ENCODE measurements at places on chromosomes 11 and 22.

DNA sequence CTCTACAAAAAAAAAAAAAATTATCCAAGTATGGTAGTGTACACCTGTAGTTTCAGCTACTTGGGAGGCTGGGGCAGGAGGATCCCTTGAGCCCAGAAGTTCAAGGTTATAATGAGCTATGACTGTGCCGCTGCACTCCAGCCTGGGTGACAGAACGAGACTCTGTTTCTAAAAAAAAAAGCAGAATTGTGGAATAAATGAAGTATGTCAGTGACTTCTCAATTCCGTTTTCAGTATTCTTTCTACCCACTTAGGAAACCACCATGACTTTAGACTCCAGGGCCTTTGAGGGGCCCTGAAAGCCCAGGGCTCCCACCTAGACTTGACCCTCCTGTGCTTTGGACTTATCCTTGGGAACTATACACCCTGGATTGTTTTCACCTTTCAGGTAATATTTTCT lies 6.5 kb upstream of the NUP160 start:
- DNase-seq = no peak

DNA sequence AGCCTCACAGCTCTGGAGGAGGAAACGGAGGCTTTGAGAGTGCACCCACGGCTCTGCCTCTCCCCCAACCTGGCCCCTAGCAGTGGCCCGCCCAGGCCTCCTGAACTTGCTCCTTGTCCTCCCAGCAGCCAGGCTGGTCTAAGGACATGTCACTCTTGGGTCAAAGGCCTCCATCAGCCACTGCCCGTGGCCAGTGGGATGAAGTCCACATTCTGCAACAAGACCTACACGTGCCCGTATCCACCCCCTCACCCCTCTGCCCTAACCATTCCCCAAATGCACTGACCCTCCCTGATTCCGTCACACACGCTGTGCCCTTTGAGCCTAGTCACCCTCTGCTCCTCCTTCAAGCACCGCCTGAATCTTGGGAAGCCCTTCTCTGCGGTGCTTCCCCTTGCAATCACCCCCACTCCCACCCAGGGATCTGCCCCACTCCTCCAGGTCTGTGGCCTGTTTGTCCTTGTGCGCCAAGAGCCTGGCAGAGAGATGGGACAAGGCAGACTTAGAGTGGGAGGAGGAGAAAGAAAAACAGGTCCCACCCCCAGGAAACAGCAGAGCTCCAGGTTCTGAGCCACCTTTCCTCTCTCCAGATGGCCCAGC lies 37.5 kb upstream of the TEF start:
- no peak for DNase-seq

DNA sequence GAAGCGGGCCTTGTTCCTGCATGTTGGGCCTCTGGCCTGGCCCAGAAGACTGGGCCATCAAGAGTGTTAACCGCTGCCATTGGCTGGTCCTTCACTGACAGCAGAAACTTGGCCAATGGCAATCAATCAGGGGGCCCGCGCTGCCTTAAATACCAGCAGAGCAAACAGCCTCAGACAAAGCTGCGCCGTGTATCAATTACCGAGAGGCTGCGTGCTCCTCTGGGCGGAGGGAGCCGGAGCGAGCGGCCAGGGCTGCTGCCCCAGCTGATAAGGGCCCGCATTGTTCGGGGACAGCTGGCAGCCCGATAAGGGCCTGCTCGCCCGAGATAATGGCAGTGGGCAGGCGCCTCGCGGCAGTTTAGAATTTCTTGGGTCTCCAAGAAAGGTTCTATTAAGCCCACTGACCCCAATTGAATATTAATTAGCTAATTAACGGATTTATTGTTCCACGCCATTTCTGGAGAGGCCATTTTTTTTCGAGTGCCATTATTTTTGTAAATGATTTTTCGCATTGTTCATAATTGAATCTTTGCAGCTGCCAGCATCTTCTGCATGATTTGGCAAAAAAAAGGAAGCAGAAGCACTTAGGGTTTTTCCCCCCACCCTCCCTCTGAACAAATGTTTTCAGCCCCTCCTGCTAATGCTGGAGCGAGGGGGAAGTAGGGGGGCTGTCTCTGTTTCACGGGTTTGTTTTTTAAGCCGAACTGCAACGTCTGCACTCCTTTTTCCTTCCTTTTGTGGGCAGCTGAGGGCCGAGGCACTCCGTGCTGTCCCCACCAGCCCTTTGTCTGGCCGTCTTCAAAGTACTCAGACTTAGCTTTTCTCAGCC lies 37.6 kb upstream of the RIC3 start:
- DNase-seq = no peak

GRCh38 chr22:29393019-29393608 lies 4.7 kb upstream of the AP1B1 start:
- DNase-seq = no peak

- DNase-seq = no peak
Observed at GRCh38 chr11:78607696-78608095, 33.0 kb upstream of the NARS2 start.

- no peak for DNase-seq
Observed at GRCh38 chr22:33112580-33112979, 54.4 kb upstream of the SYN3 start.

DNA sequence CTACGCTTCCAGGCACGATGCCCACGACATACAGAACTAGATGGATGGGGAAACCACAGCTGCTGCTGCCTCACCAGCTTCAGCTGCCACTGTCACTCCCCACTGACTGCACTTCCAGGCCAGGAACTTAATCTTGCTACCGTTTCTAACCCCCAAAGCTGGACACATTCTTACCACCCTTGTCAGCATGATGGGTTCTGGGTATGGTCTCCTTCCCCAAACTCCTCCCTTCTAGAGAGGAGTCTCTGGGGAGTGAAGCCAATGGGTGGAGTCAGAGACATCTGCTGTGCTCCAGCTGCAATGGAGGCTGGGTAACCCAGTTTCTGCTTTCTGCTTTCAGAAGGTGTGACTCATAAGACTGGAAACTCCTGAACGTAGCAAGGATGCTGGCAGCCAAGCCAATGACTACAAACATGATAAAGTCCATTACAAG lies 87.0 kb upstream of the THY1 start:
- peak; percentile 24 for DNase-seq

DNA sequence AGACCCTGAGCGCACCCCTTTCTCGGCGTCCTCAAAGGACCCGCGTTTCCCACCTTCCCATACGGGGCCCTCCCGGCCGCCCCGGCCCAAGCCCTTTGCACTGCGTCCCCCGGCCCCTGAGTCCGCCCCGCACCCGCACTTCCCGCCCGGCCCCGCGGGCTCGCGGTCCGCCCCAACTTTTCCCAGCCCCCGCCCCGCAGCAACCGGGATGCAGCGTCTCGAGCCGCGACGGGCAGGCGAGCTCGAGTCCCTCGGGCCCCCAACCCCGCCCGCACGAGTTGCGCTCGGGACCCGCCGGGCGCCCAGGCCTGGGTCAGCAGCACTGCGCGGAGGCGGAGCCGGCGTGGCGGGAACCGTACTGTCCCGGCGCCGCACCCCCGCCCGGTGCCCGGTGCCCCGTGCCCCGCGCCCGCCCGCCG lies 371 bp downstream of the SMCO4 start:
- DNase-seq = peak; percentile 36

- peak; percentile 23 for DNase-seq
Observed at GRCh38 chr11:9562716-9563115, 10.8 kb upstream of the WEE1 start.

- DNase-seq = no peak
Observed at GRCh38 chr11:109076870-109077269, 345.1 kb upstream of the C11orf87 start.

DNA sequence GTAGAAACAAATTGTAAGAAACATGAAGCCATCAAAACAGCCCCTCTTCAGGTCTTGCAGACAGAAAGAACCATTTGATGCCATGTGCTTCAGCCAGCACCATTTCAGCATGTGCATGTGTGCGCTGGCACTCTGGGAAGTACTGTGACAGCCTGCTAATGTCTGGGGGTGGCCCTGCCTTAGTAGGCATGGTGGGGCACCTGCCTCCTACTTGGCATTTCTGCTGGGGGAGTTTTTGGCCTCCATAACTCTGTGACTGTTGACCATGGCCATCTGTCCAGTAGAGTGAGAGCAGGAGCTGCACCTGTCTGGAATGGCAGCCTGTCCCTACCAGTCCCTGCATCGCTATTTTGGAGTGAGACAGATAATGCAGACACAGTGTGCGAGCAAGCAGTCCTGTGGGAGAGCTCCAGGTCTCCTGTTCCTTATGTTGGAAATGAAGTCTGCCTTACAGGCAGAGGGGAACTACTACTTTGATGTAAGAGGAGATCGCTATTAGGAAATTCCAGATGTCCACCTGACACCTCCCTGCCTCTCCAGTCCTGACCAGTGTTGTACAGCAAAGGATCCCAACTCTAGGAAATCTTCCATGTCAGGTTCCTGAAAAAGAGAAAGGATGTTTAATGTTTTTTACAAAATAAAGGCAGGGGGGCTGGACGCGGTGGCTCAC lies 102.5 kb downstream of the ATXN10 start:
- no peak for DNase-seq

GRCh38 chr11:128133501-128133900 lies 453.9 kb downstream of the ETS1 start:
- DNase-seq = no peak

GRCh38 chr11:86220653-86221052 lies 23.9 kb upstream of the EED start:
- DNase-seq = no peak

GRCh38 chr11:71476926-71477640 lies 24.1 kb downstream of the NADSYN1 start:
- no peak for DNase-seq

- DNase-seq = no peak
Observed at GRCh38 chr22:39309881-39310714, 9.3 kb downstream of the RPL3 start.

- DNase-seq = no peak
Observed at GRCh38 chr11:102669664-102670063, 35.9 kb downstream of the MMP27 start.

DNA sequence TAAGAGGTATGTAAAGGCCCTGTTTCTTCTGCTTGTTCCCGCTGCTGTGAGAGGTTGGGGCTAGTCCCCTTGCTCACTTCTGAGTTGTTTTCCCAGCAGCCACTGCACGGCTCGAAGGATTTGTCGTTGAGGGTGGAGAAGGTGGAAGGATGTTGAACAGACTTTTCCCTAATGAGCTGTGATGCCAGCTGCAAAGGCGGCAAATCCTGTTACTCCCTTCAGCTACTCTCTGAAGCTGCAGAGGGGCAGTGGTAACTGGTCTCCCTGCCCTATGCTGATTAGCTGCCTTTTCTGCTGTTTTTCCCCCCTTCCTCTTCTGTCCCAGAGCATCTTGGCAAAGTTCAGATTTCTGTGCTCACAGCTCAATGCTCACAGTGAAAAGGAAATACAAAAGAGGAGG lies 90.4 kb upstream of the SLC25A18 start:
- DNase-seq = no peak

GRCh38 chr11:73259406-73260126 lies 12.6 kb upstream of the P2RY6 start:
- DNase-seq = no peak

DNA sequence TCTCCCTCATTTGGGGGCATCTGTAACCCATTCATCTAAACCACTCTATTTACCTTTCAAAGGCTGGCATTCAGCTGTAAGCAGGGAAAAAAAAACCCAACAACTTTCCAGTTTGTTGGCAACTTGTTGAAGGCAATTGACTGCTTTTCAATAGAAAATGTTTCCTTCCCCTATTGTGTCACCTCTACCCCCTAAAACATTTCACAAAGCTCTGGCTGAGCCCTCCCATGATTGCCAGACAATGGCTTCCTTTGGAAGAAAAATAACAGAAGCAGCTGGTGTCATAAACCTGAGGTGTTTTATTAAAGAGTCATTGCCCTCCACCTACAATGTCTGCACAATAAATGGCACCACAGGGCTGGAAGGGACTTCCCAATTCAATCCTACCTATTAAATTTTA lies 22.1 kb upstream of the PSMA1 start:
- no peak for DNase-seq

DNA sequence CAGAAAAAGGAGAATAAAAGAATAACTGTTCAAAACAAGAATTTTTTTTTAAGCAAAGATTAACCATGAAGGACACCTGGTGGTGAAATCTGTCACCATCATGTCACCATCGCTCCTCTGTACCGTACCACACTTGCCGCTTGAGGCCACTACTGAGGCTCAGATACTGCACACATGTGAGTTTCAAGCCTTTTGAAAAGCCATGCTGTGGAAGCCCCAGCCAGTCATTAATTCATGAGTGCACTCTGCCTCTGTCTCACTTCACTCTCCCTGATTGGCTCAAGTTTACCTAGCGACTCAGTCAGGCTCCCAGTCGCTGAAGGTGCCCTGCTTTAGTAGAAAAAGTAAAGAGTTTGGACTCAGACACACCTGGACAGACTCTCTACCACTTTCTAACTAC lies 6.6 kb upstream of the MS4A12 start:
- DNase-seq = peak; percentile 23

GRCh38 chr11:85718126-85718943 lies 32.3 kb upstream of the CCDC89 start:
- no peak for DNase-seq

- DNase-seq = no peak
Observed at GRCh38 chr22:50505276-50505775, 2.2 kb downstream of the LMF2 start.

- DNase-seq = no peak
Observed at GRCh38 chr11:25625094-25625493, 706.8 kb upstream of the ANO3 start.

- no peak for DNase-seq
Observed at GRCh38 chr22:43183496-43184277, 3.2 kb downstream of the TTLL12 start.

DNA sequence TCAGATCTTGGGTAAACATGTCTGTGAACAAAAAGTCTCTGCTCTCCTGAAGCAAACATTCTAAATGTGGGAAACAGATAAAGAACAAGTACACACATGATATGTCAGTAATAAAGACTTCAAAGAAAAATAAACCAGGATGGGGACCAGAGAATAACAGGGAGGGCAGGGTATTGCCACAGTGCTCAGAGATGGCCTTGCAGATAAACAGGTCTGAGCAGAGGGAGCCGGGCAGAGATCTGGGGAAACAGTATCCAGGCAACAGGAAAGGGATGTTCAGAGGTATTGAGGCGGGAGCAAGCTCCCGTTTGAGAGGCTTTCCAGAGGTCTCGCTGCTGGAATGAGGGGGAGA lies 2.9 kb downstream of the CCDC86 start:
- DNase-seq = no peak

- peak; percentile 19 for DNase-seq
Observed at GRCh38 chr11:66593303-66593635, 284 bp downstream of the CCS start.
